ENCODE measurements at places on chromosomes 16 and 17. TPM values are rescaled to one million over a fixed set of nuclear protein-coding genes. Genes with fewer than 3 reads are reported as not detected.

Gene GPR142
- 0.16 TPM for total RNA-seq

Gene TBC1D3B
- 3.3 TPM for total RNA-seq

Gene C16orf96
- 0.11 TPM for total RNA-seq

Gene PRAC1
- total RNA-seq = not detected

Gene TVP23A
- 0.13 TPM for total RNA-seq
